ENCODE measurements at places on chromosomes 2 and 18. TPM values are rescaled to one million over a fixed set of nuclear protein-coding genes. Genes with fewer than 3 reads are reported as not detected.

- no peak for DNase-seq
Observed at GRCh38 chr2:206396211-206396610, 47.1 kb upstream of the ADAM23 start.

- no peak for DNase-seq
Observed at GRCh38 chr2:184599872-184600222, 1.5 kb downstream of the ZNF804A start.

DYTN gene
- total RNA-seq, result not detected

DNA sequence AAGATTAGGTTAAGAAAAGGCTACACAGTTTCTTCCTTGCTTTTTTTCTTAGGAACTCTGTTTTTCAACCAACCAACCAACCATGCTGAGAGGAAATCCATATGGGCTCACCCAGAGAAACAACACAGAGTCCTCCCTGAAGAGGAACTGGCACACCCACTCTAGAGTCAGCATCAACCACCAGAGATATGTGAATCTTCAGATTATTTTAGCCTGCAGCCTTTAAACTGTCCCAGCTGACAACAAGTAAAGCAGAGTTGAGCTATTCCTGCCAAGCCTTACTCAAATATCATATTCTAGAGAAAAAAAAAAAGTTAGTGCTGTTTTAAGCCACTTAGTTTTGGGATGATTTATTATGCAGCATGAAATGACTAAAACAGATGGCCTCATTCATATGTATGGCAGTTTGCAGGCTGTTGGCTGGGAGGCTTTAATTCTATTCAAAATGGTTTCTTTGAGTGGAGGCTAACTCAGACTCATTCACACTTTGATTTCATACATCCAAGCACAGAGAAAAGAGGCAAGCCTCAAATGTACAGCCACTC, 1637.7 kb upstream of the LRRTM1 start:
- DNase-seq, result no peak

DNA sequence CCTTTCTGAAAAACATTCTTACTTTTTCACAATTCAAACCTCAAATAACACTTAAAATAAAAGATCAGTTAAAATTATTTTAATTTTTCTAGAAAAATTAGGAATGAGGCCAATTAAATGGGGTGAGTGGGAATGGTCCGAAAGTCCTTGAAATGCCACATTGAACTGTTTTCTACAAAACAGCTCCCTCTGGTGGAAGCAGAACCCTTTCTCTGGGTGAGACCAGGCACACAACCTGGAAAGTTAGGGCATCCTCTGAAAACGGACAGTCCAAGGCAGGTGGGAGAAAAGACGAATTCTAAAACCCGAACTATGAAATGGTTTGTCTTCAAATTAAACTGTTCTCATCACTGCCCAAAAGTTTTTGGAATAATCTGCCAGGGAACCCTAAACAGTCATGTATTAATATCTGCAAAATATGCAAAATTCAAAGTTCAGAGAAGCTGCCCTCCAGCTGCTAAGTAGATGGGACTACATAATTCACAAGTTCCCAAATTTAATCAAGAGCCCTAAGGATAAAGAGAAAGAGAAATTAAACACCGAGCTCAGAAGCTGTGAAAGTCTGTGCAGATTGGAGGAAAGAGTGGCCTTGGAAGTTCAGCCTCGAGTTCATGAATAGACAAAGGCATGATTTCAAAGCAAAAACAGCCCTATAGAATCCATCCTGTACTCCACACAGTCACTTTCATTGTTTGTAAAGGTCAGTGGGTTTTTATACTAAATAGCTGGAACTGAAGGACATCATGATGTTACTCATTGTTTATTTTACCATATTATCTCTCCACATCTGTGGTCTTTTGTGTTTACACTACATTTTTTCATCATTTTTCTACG, 108.3 kb downstream of the PIEZO2 start:
- peak; percentile 79 for DNase-seq

GRCh38 chr2:8535821-8536685, 145.8 kb upstream of the ID2 start:
- no peak for DNase-seq

ZNF804A gene
- not detected for total RNA-seq

MXD1 gene
- 3.9 TPM for total RNA-seq

GRCh38 chr2:200681697-200682096, 95.9 kb downstream of the AOX1 start:
- no peak for DNase-seq

DNA sequence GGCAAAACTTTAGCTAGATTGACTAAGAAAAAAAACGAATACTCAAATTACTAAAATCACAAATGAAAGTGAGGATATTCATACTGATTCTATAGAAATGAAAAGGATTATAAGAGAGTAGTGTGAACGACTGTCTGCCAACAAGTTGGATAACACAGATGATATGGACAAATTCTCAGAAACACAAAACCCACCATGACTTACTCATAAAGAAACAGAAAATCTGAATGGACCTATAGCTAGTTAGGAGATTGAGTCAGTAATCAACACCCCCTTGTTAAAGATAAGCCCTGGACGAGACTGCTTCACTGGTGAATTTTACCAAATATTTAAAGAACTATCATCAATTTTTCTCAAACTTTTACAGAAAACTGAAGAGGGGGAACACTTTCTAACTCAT, 108.8 kb upstream of the TMEM200C start:
- no peak for DNase-seq
